Dermis blood vessel endothelial cell (primary cell): ENCODE measurements at places on chromosomes 11 and 22.
A peak's percentile ranks its signal among the peaks of the same experiment; 100 is the strongest.

DNA sequence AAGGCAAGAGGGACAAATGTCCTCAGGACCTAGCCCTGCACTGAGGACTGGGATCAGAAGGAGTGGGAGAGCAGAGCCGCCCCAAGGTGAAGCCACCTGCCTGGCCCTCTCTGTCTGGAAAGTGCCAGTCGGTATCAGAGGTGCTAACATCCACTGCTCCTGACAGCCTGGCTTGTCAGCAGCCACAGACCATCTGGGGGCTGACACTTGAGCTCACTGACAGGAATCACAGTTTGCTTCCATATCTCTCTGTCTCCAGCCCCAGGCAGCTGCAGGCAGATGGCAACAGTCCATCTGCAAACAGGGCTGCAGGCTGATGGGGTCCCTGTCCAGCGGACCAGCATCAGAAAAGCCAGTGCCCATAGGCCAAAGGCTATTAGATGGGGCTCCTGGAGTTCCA lies 5.5 kb downstream of the OPCML start:
- DNase-seq: no peak

- DNase-seq: no peak
These were observed 11.3 kb downstream of the EED start for GRCh38 chr11:86255896-86256295.

DNA sequence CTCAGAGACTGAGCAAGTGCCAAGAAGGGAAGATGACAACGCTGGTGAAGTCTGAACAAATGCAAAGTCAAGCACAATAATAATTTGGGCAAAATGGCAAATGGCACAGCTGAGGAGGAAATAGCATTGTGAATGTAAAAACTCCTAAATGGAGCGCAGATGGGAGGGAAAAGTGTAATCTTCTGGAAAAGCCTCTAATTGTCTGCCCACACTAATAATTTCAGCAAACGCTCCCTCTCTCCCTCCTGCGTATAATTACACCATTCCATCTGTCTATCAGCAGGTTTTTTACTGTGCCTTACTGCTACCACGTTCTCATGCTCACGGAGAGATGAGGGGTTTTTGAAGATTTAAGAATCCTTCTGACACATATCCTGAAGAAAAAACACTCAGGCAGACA lies 302.6 kb downstream of the KIRREL3 start:
- DNase-seq: no peak

- no peak for DNase-seq
These were observed 1377.4 kb downstream of the BRD1 start for GRCh38 chr22:48450188-48450825.

GRCh38 chr11:133176748-133177147 lies 355.6 kb downstream of the OPCML start:
- DNase-seq: no peak

GRCh38 chr11:128599729-128600128 lies 12.4 kb upstream of the ETS1 start:
- DNase-seq: no peak

DNA sequence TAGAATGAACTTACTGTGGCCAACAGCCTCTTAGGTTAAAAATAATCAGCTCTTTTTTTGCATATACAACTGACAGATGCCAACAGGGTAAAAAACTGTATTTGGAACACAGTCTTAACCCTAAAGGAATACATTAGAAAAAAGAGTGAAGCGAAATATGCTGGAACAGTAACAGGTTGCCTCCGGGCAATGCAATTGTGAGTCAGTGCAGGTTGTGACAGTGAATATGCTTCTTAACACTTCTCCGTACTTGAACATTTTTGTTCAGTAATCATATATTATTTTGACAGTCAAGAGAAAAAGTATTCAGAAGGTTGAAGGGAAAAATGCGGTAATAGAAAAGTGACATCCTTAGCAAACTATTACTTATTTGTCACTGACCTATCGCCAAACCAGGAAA lies 98.5 kb downstream of the DBX1 start:
- DNase-seq: no peak

- DNase-seq: no peak
These were observed 31.7 kb downstream of the KIRREL3 start for GRCh38 chr11:126968915-126969314.

DNA sequence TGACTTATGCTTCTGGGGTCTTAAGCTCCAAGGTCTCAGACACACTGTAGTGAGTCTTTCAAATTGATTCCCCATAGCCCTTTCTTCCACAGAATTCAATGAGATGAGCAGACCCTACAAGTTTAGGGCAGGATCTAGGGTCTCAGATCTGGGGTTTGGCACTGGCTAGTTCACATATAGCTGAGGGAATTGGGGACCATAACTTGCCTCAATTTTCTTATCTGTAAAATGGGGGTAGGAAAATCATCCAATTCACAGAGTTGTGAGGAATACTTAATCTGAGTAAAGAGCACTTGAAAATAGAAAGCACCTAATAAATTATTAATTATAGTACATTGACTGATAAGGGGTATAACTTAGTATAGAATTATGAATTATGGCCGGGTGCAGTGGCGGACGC lies 5.9 kb upstream of the CCDC117 start:
- DNase-seq: no peak

DNA sequence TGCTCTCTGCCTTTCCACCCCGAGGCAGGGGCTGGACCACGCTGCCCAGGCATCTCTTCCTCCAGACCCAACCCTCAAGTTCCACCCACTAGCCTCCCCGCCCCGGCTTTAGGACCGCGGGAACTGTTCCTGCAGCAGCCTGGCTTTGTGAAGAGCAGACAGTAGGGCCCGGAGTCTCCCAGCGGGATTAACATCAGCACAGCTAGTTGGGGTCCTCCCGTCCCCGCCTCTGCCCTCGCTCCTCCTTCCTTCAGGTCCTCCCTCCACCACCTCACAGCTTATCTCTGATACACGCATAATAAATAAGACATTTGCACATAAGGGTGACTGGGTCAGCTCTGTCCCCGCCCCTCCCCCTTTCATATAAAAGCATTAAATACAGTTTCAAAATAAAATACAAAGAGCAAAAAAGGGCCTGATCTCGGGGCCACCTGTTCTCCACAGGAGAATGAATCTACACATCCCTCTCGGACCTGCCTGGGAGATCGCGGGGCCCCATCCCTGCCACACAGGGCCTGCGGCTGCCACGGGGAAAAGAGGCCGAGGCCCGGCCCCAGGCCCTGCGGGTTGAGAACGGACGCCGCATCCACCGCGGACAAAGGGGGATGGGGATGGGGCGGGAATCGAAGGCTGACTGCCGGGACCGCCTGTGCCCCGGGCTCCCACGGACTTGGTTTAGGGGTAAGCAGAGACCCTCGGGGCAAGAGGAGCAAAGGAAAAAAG lies 6.5 kb downstream of the ZFTA start:
- DNase-seq: no peak

DNA sequence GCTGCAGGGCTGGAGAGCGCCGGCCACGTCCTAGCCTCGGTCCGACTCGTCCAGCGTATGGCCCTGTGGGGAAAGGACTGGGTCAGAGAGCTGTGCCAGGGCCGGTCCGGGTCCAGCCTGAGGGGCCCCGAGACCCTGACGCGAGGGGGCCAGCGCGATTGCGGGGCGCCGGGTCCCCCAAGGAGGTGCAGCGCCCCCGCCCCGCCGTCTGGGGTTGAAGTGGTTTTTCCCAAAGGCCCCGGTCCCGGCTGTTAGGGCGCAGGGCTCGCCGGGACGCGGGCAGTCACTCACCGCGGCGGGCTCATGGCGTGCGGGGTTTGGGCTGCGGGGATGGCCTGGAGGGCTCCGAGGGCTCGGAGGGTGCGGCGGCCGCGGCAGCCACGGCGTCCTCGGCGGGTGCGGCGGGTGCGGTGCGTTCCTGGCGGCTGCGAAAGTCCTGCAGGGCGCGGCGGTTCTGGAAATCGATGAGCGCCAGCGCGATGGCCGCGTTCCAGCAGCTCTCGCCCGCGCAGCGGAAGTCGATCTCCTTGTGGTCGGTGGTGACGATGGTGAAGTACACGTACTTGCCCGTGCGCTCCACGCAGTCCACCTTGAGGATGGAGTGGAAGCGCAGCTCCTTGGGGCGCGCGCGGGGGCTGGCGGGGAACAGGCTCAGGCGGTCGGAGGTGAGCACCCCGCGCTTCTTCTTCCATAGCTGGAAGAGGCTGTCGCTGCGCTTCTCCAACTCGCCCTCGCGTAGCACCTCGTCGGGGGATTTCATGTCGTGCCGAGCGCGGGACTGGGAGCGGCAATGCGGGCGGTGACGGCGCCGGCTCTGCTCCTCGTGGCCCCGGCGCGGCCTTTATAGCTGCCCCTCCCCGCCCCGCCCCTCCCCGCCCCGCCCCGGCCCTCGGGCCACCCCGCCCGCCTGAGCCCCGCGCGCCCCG lies at the start of gene PHLDA2:
Gene PHLDA2 (minus strand): TSS at position 816 of the 926 bp plus-strand sequence. CDS start 56 bp downstream, at position 760.
- peak; percentile 69 for DNase-seq

DNA sequence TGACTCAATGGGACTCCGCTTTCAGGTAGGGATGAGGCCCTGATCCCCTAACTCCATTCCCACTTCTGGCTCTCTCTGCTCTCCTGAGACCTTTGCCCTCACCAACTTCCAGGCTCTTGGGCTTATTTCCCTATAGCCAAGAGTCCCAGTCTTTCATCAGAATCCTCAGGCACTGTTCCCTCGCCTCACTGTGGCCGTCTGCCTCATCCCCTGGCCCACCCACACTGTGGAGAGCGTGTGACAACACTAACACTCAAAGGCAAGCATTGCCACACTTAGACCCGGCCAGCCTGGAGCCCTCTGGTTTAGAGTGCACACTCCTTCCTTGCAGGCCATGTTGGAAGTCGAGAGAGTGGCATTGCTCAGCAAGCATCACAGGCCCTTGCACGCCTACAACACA lies 27.0 kb downstream of the SERPINH1 start:
- no peak for DNase-seq

DNA sequence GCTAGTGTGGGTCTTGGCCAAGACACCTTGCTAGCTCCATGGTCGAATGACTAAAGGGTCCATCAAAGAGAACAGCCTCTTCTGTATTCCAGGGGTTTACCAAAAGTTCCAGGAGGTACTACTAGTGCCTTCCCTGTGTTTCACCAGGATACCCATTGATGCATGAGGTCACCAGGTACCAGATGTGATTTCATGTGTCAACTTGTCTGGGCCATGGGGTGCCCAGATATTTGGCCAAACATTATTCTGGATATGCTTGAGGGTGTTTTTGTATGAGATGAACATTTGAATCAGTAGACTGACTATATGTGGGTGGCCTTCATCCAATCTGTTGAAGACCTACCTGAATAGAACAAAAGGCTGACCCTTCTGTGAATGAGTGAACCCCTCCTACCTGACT lies 92.8 kb downstream of the GALNT18 start:
- DNase-seq: no peak

DNA sequence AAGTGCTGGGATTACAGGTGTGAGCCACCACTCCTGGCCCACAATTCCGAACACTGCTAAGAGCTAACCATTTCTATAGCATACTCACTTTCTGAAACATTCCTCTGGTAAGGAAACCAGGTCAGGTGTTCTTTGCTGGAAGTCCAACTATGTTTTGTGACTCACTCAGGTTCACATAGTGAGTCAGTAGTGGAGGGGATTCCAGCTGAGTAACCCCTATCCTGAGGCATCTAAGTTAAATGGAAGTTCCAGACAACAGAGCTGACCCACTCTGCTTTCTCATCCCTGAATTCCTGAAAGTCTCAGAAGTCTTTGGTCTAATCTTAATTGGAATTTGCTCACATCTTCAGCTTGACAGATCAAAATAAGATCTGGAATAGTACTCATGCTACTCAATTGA lies 3.0 kb upstream of the CHRNA10 start:
- peak; percentile 61 for DNase-seq

- no peak for DNase-seq
These were observed 34.1 kb downstream of the PACS1 start for GRCh38 chr11:66104057-66104638.

DNA sequence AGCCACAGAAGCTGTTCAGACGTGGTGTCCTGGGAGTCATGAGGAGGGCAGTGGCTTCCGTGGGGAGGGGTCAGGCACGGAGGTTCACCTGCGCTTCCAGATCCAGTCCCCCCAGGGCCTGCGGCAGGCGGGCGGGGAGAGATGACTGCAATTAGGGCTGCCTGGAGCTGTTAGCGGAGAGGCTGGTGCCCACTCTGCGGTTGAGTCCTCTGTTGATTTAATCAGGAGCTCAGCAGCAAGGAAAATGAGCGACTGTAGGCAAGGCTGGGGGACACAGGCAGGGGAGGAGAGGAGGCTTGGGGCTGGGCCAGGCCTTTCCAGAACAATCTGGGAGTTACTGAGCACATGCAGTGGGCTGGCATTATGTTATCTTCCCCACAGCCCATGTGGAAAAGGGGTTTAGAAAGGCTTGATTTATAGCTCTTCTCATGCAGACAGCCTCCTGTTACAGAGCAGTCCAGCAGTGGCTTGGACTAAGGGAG lies 13.1 kb downstream of the PLCB3 start:
- DNase-seq: no peak

DNA sequence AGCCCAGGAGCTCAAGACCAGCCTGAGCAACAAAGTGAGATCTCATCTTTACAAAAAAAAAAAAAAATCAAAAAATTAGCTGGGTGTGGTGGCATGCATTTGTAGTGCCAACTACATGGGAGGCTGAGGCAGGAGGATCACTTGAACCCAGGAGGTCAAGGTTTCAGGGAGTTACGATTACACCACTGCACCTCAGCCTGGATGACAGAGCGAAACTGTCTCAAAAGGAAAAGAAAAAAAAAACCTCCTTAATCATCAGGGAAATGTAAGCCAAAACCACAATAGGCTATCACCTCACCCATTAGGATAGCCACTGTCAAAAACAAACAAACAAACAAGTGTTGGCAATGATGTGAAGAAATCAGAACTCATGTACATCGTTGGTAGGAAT lies 13.4 kb downstream of the DGCR2 start:
- no peak for DNase-seq

GRCh38 chr11:73228268-73229134 lies 10.4 kb downstream of the P2RY2 start:
- no peak for DNase-seq

DNA sequence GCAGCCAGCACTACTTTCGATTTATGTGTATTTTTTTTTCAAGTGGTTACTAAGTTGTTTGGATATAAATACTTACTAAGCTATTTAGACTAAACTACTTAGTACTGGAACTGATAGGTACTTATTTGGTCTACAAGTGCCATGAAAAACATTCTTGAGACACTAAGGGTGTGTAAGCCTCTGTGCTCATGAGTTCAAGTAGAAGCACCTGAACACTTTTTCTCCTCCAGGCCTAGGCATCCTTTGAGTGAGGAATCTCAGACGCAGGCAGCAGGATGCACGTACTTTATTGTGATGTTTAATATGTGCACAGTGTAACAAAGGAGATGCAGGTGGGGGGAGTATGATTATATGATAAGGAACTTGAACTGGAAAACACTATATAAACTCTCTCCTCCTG lies 7.8 kb downstream of the TESMIN start:
- DNase-seq: no peak

GRCh38 chr11:64674774-64675173 lies 48.2 kb downstream of the NRXN2 start:
- no peak for DNase-seq

DNA sequence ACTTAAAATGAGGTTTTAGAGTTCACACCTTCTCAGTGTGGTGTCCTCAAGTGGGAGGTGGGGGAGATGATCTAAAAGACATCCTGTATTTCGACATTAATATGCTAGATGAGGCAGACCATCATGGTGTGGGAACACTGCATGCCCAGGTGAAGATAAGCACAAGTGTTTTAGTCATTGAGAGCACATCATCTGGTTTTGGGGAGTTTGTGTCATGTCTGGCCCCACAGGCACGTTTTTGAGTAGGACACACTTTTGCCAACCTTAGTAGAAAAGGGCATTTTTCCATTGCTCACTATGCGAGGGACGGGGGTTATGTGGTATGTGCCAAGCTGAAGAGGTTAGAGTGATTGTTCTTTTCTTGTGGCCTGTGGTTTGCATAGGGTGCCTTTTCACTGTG lies 189.3 kb downstream of the DBX1 start:
- no peak for DNase-seq
